ENCODE measurements at places on chromosomes 5 and 9.

GRCh38 chr5:5422819-5423515 lies 490 bp downstream of the ICE1 start:
- no peak for DNase-seq

DNA sequence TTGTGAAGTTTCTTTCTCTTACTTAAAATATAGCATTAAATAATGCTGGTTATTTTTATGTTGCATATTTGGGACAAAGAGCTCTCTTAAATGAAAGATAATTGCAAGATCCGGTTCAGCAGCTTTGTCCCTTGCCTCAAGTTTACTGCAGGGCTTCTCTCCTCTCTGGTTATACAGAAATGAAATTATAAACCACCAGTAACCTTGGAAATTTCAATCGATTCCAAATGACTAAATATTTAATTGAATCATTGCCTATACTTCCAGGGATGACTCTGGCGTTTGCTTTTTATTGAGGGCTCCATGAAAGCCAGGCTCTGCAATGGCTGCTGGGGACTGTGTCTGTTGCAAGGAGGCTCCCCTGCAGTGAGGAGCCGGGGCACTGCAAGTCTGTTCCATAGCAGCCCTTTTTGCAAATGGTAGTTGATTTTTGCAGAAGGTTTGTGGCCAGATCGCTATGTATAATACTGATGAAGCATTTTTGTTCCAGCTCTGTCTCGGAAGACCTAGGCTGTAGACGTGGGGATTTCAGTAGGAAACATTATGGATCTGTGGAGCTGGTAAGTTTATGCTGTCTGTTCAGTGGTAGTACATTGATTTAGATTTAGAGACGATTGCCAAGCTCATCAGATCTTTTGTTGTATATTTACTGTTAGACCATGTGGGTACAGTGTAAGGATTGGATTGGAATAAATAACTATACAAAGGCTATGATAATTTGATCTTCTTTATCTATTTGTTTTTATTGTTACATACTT lies at the start of gene GARNL3:
Gene GARNL3, plus strand, starts transcription at position 313 of the 758 bp plus-strand sequence. Its CDS starts 104 bp downstream, at position 417.
- DNase-seq = no peak

DNA sequence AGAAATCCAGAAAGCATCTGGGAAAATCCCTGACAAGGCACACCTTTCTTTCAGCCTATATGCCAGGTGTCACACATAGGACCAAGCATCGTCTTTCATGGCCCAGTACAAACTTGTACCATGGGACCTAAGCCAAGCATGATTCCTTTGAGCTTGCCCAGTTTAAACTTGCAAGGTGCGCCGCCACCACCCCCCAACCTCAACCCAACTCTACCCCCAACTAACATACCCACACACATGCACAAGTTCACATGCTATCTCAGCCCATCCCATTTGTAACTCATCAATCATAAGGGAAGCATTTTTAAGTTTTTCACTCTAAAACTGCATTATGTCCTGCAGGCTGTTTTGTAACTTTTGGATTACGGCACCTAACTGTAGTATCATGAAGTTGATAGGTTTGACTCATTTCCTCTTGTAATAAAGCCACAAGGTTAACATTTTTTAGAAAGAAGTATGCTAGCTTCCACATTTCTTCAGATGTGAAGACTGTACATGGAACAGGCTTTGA lies 145.9 kb upstream of the FST start:
- no peak for DNase-seq

GRCh38 chr9:95283673-95284072 lies 33.8 kb downstream of the FANCC start:
- no peak for DNase-seq

- DNase-seq = no peak
Measured at GRCh38 chr9:76793784-76794431, 29.7 kb downstream of the PCA3 start.

DNA sequence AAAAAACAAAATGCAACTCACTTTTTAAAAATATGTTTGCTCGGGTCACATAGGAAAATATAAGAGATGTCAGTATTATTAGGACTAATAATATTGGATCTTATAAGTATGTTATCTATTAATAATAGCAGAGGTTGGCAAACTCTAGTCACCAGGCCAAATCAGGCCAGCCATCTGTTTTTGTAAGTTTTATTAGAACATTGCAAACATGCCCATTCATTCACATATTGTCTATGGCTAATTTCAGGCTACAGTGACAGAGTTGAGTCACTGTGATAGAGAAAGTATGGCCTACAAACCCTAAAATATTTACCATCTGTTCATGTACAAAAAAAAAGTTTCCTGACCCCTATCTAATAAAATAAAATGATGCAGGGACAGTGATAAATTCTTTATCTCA lies 97.7 kb upstream of the CDH6 start:
- DNase-seq = no peak

GRCh38 chr5:141199359-141200235 lies at the start of gene PCDHB11:
TSS of gene PCDHB11 (plus strand) at chr5:141199627. CDS start at chr5:141199775, 148 bp downstream.
- DNase-seq = no peak

- no peak for DNase-seq
Measured at GRCh38 chr9:94791435-94791834, 64.9 kb downstream of the AOPEP start.

DNA sequence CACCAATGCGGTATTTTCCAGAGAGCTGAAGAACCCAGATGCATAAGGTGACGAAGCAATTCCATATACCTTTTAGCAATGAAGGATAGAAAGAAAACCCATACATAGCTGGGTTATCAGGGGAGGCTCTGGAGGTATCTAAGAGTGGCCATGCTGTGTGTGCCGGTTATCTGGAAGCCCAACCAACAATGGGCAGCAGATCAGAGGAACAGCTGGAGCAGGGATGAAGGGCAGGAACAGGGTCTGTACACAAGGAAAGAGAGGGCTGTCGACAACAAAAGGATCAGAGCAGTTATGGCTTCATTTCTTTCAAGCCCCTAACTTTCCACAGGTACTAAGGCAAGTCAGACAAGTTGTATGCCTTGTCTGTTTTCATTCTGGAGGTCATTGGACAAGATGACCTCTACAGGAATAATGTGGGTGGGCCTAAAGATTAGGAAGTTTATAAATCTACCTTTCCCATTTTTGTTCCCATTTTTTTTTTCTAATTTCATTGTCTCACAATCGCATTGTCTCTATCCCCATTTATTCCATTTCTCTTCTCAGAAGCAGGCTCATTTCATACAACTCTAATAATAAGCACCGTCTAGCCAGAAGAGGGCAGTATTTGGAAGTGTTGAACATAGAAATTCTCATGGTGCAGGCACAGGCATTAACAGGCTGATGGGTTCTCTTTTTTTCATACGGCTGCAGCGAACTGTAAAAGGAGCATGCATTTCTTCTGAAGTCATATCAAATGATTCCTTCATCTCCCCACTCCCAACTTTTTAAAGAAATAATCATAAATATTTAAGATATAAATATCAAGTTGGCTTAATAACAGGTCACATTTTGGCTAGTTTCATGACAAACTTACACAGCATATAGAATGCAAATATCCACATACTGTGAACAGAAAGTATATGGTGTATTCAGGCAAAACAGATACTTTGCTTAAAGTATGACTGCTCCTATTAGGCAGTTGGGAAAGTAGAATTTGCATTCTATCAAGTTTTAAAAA lies 63.5 kb downstream of the ZNF474 start:
- DNase-seq = no peak

DNA sequence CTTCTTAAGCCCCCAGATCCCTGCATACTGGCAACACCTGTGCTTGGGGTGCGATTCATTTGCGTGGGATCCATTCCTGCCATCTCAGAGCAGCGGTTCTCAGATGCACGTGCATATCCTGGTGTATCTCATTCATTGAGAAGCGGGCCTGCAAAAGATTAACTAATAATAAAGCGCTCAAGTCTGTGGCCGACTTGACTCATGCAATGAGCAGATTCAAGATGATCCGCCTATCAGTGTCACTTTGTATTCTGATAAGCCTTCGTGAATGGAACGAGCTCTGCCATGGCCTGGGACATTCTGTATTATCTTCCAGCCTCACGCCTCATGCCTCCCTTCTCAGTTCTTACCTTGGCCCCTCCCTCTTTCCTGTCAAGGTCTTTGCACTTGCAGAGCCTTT lies 22.3 kb downstream of the C1QTNF2 start:
- DNase-seq = no peak

GRCh38 chr9:114138552-114138971 lies 16.8 kb upstream of the COL27A1 start:
- no peak for DNase-seq

GRCh38 chr5:157059093-157059539 lies at the start of gene HAVCR1:
TSS of gene HAVCR1 (minus strand) at chr5:157059116. CDS start at chr5:157057943, 1,173 bp downstream.
- DNase-seq = no peak

DNA sequence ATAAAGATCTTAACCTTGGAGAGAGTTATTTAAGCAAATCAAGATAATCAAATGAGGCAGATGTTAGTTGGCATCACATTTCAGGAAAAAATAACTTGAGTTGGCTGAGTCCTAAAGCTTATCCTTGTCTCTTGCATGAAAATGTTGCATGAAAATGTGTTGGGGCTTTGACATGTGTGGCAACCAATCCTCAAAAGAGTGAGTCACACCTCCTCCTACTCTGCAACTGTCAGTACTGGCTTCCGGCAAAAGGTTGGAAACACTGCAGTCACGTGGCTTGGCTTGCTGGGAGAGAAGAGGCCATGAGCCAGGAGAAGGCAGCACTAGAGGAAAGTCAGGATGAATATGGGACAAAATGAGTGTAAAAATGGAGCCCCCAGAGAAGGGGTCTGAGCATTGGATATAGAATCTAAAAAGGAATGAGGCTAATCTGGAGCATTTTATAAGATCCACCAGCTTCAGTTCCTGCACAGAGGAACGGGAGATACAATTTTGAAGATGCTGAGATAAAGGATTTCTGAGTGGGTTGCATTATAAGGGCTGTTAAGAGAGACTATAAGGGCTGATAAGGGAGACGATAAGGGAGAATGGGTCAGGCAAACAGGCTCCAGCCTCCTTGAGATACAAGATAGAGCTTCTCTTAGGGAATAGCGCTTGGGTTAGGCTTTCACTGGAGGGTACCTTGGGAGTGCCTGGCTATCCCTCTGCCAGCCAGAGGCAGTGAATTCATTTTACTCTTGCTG lies 43.1 kb downstream of the SPATA31D1 start:
- no peak for DNase-seq

- no peak for DNase-seq
Measured at GRCh38 chr5:143130613-143131305, 272.7 kb downstream of the NR3C1 start.

- no peak for DNase-seq
Measured at GRCh38 chr5:134813827-134814226, 31.9 kb upstream of the C5orf24 start.

DNA sequence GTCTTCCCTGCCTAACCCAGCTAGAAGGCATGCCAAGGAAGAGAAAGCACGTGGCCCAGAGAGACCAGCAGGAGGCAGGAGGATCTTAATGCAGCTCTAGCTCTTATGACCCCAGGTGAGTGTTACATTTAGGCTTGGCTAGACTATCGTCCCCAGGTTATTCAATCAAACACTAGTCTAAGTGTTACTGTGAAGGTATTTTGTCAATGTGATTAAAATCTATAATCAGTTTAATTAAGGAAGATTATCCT lies 483.7 kb downstream of the BNC2 start:
- DNase-seq = no peak

- DNase-seq = no peak
Measured at GRCh38 chr9:20144197-20144596, 355.4 kb upstream of the SLC24A2 start.

GRCh38 chr9:16202914-16203728 lies 650.3 kb downstream of the CCDC171 start:
- no peak for DNase-seq

- DNase-seq = no peak
Measured at GRCh38 chr5:80277191-80277590, 21.3 kb upstream of the SERINC5 start.

GRCh38 chr5:34534523-34535103 lies 121.5 kb upstream of the RAI14 start:
- DNase-seq = no peak

GRCh38 chr9:108584860-108585259 lies 270.9 kb downstream of the ACTL7B start:
- no peak for DNase-seq

DNA sequence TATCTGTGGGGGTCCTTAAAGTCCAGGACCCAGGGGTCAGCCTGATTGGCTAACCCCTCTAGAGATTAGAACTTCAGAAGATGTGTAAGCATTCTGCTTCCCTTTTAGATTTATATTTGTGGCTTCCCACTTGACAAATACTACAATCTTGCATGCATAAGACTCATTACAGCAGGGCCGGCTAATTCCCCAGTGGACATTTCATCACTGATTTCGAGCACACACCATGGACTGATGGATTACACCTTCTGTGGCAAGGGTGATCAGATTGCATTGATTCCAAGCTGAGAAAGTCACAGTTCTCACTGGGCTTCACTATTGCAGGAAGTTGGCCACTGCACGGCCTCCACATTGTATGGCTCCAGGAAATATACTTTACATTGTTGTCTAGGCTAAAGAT lies 65.8 kb upstream of the DAPK1 start:
- no peak for DNase-seq

DNA sequence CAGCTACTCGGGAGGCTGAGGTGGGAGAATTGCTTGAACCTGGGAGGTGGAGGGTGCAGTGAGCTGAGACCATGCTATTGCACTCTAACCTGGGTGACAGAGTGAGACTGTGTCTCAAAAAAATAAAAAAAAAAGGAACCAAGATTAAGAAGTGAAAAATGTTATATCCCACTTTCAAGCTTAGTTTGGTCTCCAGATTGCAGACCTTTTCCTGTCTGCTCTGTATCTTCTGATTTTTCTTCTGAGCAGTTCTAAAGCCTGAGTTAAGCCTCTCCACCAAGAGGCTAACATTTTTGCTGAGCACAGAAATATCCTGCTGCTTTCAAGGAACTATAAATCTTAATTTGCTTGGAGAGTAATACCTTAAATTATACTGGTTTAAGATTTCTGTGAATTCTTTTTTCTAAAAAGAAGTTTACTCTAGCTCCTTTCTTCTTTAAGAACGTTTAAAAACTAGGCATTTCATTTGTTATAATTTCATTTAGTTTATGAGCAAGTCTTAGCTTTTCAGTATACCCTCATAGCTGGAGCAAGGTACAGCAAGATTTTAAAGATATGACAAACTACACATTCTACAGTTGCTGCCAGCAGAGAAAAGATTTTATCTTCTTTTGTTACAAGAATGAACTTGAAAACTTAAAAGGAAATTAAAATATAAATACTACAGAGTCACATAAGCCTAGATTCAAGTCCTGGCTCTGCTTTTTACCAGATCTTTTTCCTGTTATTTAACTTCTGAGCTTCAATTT lies 55.0 kb downstream of the GARNL3 start:
- DNase-seq = no peak

- DNase-seq = no peak
Measured at GRCh38 chr5:143527808-143528207, 124.3 kb upstream of the NR3C1 start.

DNA sequence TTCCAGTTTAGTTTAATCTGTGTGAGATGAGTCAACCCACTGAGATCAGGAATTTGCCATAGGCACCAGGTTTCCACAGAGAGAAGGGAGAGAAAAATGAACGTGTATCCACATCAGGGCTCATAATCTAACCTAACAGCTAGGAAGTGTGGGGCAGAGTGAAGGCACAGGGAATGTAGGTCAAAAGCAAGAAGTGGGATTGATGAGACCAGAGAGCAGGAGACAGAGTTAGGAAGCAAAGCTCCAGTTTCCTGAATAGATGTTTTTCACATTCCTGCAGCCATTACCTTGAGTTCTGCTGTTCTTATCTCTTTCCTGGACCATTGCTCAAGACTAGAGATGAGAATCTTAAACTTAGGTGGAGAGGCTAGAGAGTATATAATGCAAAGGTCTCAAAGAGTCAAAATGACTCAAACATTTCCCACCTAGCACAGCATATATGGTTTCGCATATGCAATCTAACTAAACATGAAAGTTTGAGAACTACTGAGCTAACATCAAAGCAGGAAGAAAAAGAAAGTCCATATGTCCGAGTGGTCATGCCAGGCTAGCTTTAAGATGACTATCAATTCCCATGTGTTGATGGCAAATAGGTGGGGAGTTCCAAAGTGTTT lies 41.1 kb upstream of the GNAQ start:
- DNase-seq = no peak
